B cell (primary cell): ENCODE measurements at places on chromosomes 6 and 20. TPM values are rescaled to one million over a fixed set of nuclear protein-coding genes. Genes with fewer than 3 reads are reported as not detected.

Gene DEFB132
- not detected in 2 replicates for total RNA-seq

Gene PHF1
- 179 and 198 TPM in 2 replicates for total RNA-seq

Gene PRR18
- total RNA-seq, result not detected in 2 replicates

Gene DSE
- 8.6 and 12.0 TPM in 2 replicates for total RNA-seq

Gene BTN1A1
- 0.53 and 0.74 TPM in 2 replicates for total RNA-seq

Gene PNRC1
- 460 and 486 TPM in 2 replicates for total RNA-seq

Gene NRM
- total RNA-seq, result 22.8 and 24.9 TPM in 2 replicates

Gene ZKSCAN8
- 51.7 and 52.8 TPM in 2 replicates for total RNA-seq

Gene ANKEF1
- 2.7 and 3.0 TPM in 2 replicates for total RNA-seq

Gene CPXM1
- 1.6 and 1.9 TPM in 2 replicates for total RNA-seq

Gene TAGAP
- 167 and 171 TPM in 2 replicates for total RNA-seq

Gene SIRPB1
- 1.3 and 1.7 TPM in 2 replicates for total RNA-seq

Gene MAP3K5
- total RNA-seq, result 34.1 and 35.1 TPM in 2 replicates

Gene C20orf204
- 2.5 TPM in 2 replicates for total RNA-seq

Gene HTR1B
- total RNA-seq, result not detected in 2 replicates

Gene MCM3
- 58.5 and 60.0 TPM in 2 replicates for total RNA-seq

Gene LHFPL5
- not detected in 2 replicates for total RNA-seq

Gene SMIM8
- 18.7 and 19.1 TPM in 2 replicates for total RNA-seq

Gene ANGPT4
- total RNA-seq, result not detected in 2 replicates

Gene RRAGD
- 2.7 and 4.5 TPM in 2 replicates for total RNA-seq

Gene RBBP8NL
- total RNA-seq, result not detected in 2 replicates

Gene ME1
- total RNA-seq, result not detected in 2 replicates

Gene TNFAIP3
- 92.0 and 92.2 TPM in 2 replicates for total RNA-seq

Gene TUBB2B
- not detected in 2 replicates for total RNA-seq

Gene CST4
- not detected in 2 replicates for total RNA-seq

Gene SAMD3
- 0.57 and 2.5 TPM in 2 replicates for total RNA-seq

Gene RBM24
- total RNA-seq, result not detected in 2 replicates

Gene EEF1A2
- total RNA-seq, result 1.8 and 2.2 TPM in 2 replicates

Gene CDH26
- total RNA-seq, result 2.3 and 3.6 TPM in 2 replicates

Gene ARMH2
- 5.0 and 6.4 TPM in 2 replicates for total RNA-seq

Gene RAB44
- total RNA-seq, result 0.15 and 0.19 TPM in 2 replicates

Gene CTCFL
- not detected in 2 replicates for total RNA-seq

Gene LCA5
- 0.91 and 0.92 TPM in 2 replicates for total RNA-seq

Gene PROCR
- 0.57 TPM in 1 of 2 replicates, not detected in the other for total RNA-seq

Gene SNRNP48
- 22.9 and 25.3 TPM in 2 replicates for total RNA-seq

Gene TAF11
- total RNA-seq, result 28.5 and 32.5 TPM in 2 replicates

Gene MDFI
- total RNA-seq, result not detected in 2 replicates

Gene ECT2L
- not detected in 2 replicates for total RNA-seq

Gene TRAPPC3L
- total RNA-seq, result not detected in 2 replicates

Gene SPEF1
- total RNA-seq, result not detected in 2 replicates

Gene PI16
- 1.1 and 1.4 TPM in 2 replicates for total RNA-seq

Gene HDGFL1
- not detected in 2 replicates for total RNA-seq

Gene CST1
- not detected in 2 replicates for total RNA-seq
